Liver (tissue), 10 donors: ENCODE measurements at places on chromosomes 4 and X. TPM values are rescaled to one million over a fixed set of nuclear protein-coding genes. Genes with fewer than 3 reads are reported as not detected.

- H3K4me3 ChIP-seq: no peak overlapping the region
- no peaks in the 10 kb centered on the region for H3K4me1 ChIP-seq
- DNase-seq: no peak
- H3K36me3 ChIP-seq: no peaks in the 10 kb centered on the region
- H3K27me3 ChIP-seq: no peaks in the 10 kb centered on the region
- no peak overlapping the region for H3K27ac ChIP-seq
Observed at GRCh38 chr4:26594778-26595177, 10.9 kb downstream of the TBC1D19 start.

DNA sequence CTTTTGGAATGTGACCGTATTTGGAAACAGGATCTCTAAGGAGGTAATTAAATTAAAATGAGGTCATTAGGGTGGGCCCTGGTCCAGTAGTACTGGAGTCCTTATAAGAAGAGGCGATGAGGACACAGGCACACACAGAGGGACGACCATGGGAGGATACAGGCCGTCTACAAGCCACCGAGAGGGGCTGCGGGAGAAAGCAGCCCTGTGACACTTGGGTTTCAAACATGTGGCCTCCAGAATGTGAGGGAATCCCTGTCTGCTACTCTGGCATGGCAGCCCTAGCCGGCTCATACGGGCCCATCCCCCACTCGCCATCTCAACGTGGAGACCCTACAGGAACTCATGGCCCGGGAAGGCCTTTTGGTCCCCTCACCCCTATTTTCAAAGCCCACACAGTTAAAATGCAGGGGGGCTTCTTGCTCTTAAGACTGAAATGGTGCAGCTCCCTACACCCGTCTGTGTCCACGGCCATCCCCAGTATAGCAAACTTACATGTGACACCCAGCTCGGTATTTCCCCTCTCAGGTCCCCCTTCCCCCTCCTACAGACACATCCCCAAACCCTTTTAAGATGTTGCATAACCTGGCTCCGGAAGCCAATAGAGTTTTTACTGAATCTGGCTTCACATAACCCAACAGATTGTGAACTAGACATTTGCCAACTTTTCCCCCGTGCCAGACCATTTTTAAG, 124.1 kb upstream of the TBL1X start:
- no peaks in the 10 kb centered on the region for H3K36me3 ChIP-seq
- H3K4me1 ChIP-seq: no peaks in the 10 kb centered on the region
- no peaks in the 10 kb centered on the region for H3K27me3 ChIP-seq
- peak overlapping the region; percentile 80 for H3K27ac ChIP-seq
- H3K4me3 ChIP-seq: no peak overlapping the region

DNA sequence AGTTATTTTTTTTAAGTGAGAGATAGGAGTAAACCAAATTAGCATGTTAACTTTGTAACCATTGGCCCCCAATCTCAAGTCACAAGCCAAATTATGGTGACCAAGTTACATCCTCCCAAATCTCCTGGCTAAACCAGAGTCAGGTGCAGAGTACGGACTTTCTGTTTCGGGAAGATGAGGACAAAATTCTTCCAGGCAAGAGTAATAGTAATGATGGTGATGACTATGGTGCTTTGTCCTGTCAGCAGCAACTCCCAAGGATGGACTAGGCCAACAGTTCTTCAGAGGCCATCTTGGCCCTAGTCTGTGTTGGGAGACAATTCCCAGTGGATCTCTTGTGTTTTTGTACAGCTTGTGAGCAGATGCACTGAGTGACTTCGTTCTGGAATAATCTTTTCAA, 148.8 kb downstream of the GPC3 start:
- H3K27ac ChIP-seq: no peak overlapping the region
- no peak overlapping the region for H3K4me3 ChIP-seq
- H3K36me3 ChIP-seq: no peaks in the 10 kb centered on the region
- H3K27me3 ChIP-seq: no peaks in the 10 kb centered on the region
- no peak for DNase-seq

- H3K27ac ChIP-seq: no peak overlapping the region
- no peaks in the 10 kb centered on the region for H3K27me3 ChIP-seq
- DNase-seq: no peak
- H3K4me3 ChIP-seq: no peak overlapping the region
- no peaks in the 10 kb centered on the region for H3K4me1 ChIP-seq
- H3K36me3 ChIP-seq: no peaks in the 10 kb centered on the region
Observed at GRCh38 chr4:73815145-73815544, 21.3 kb upstream of the CXCL6 start.

GRCh38 chrX:134735015-134735414, 76.7 kb upstream of the PLAC1 start:
- no peaks in the 10 kb centered on the region for H3K36me3 ChIP-seq
- H3K27me3 ChIP-seq: no peaks in the 10 kb centered on the region
- no peak overlapping the region for H3K27ac ChIP-seq
- no peaks in the 10 kb centered on the region for H3K4me1 ChIP-seq
- no peak for DNase-seq
- no peak overlapping the region for H3K4me3 ChIP-seq

- DNase-seq: no peak
- H3K27ac ChIP-seq: no peak overlapping the region
- no peak overlapping the region for H3K4me3 ChIP-seq
- no peaks in the 10 kb centered on the region for H3K27me3 ChIP-seq
- no peaks in the 10 kb centered on the region for H3K4me1 ChIP-seq
Observed at GRCh38 chr4:60223208-60223923, 976.8 kb upstream of the ADGRL3 start.

DNA sequence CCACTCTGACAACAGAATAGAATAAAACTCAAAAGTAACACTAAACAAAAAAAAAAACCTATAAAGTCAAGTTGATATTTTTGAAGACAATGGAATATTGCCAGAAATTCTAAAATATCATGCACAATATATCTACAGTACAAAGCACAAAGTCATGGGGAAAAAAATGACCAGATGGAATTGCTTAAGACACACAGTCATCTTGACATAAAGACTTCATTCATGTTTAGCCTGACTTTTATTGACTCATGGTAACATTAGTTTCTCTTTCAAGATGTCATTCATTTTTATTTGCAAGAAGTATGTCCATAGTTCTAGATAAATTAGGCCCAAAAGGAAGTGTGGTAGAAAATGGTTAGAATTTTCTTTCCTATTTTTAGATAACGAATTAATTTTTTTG, 259.1 kb downstream of the CAMK2D start:
- no peak overlapping the region for H3K27ac ChIP-seq
- no peaks in the 10 kb centered on the region for H3K27me3 ChIP-seq
- no peak overlapping the region for H3K4me3 ChIP-seq

GRCh38 chr4:10947898-10948297, 263.3 kb upstream of the CLNK start:
- no peak overlapping the region for H3K4me3 ChIP-seq
- H3K36me3 ChIP-seq: no peaks in the 10 kb centered on the region
- H3K27me3 ChIP-seq: peaks cover 6% of the 10 kb centered on the region
- DNase-seq: no peak

DNA sequence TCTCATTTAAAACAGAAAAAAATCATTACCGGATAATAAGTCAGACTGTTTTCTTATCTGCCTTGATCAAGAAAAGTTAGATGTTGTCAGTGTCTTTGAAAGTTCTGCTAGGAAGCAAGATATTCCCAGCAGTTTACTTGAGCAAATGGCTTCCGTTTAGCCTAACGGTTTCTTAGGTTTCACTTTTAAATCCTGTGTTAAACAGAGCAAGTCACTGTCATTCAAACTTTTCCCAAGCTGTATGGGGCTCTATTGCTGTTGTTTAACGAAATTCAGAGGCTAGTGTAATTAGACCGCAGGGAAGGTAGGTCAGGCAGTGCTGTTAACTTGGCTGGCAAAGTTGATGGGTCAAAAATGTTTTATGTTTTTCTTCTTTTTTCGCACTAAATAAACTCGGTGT, 80.3 kb upstream of the NEIL3 start:
- no peaks in the 10 kb centered on the region for H3K4me1 ChIP-seq
- H3K36me3 ChIP-seq: no peaks in the 10 kb centered on the region
- DNase-seq: no peak

GRCh38 chr4:86685401-86685800, 91.3 kb downstream of the PTPN13 start:
- H3K4me1 ChIP-seq: no peaks in the 10 kb centered on the region
- H3K36me3 ChIP-seq: no peaks in the 10 kb centered on the region
- no peak overlapping the region for H3K4me3 ChIP-seq
- H3K27ac ChIP-seq: no peak overlapping the region

DNA sequence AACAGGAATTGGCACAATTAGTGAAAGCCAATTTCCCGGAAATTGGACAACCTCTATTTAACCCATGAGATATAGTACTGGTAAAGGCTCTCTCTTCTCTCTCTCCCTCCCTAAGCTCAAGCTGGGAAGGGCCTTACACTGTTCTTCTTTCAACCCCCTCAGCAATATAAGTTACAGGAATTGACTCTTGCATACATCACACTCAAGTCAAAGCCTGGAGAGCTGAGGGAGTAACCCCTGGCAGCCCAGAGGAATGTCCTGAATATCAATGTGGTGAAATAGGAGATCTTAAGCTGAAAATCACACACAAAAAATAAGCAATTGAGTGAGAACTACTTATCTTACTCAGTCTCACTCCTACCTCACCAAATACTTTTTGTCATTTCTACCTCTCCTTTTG, 186.9 kb upstream of the SPOCK3 start:
- no peak overlapping the region for H3K27ac ChIP-seq
- DNase-seq: no peak
- no peaks in the 10 kb centered on the region for H3K27me3 ChIP-seq
- no peaks in the 10 kb centered on the region for H3K36me3 ChIP-seq
- no peaks in the 10 kb centered on the region for H3K4me1 ChIP-seq

DNA sequence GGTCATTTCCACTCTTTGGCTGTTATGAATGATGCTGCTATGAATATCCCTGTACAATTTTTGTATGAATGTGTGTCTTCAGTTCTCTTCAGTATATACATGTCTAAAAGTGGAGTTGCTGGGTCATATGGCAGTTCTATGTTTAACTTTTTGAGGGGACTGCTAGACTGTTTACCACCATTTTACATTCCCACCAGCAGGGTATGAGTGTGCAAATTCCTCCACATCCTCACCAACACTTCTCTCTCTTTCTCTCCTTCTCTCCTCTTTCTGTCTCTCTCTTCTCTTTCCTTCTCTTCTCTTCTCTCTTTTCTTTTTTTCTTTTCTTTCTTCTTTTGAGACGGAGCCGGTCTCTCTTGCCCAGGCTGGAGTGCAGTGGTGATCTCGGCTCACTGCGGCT, 7.8 kb downstream of the WWC2 start:
- H3K27ac ChIP-seq: no peak overlapping the region
- no peak overlapping the region for H3K4me3 ChIP-seq
- H3K4me1 ChIP-seq: peaks cover 42% of the 10 kb centered on the region
- DNase-seq: no peak
- no peaks in the 10 kb centered on the region for H3K27me3 ChIP-seq
- H3K36me3 ChIP-seq: no peaks in the 10 kb centered on the region

- H3K27ac ChIP-seq: no peak overlapping the region
- peak; percentile 32 for DNase-seq
- peak overlapping the region; percentile 2 for H3K4me3 ChIP-seq
- H3K36me3 ChIP-seq: no peaks in the 10 kb centered on the region
- H3K27me3 ChIP-seq: no peaks in the 10 kb centered on the region
- peaks cover 30% of the 10 kb centered on the region for H3K4me1 ChIP-seq
Observed at GRCh38 chrX:68832101-68832416, 3.2 kb downstream of the EFNB1 start.

GRCh38 chrX:17674601-17675000, 62.7 kb upstream of the SCML1 start:
- no peaks in the 10 kb centered on the region for H3K36me3 ChIP-seq
- H3K27me3 ChIP-seq: no peaks in the 10 kb centered on the region
- H3K27ac ChIP-seq: no peak overlapping the region
- H3K4me1 ChIP-seq: no peaks in the 10 kb centered on the region
- H3K4me3 ChIP-seq: no peak overlapping the region

- no peak overlapping the region for H3K27ac ChIP-seq
- H3K36me3 ChIP-seq: no peaks in the 10 kb centered on the region
- peak; percentile 70 for DNase-seq
- H3K4me1 ChIP-seq: no peaks in the 10 kb centered on the region
Observed at GRCh38 chr4:38759113-38759789, 23.5 kb downstream of the TLR10 start.

- no peaks in the 10 kb centered on the region for H3K36me3 ChIP-seq
- DNase-seq: no peak
- H3K4me1 ChIP-seq: no peaks in the 10 kb centered on the region
- H3K4me3 ChIP-seq: no peak overlapping the region
- H3K27me3 ChIP-seq: no peaks in the 10 kb centered on the region
Observed at GRCh38 chr4:120207021-120207420, 140.4 kb upstream of the MAD2L1 start.

CXCL3 gene
- total RNA-seq: 0.75 TPM

GCNA gene
- 3.7 TPM for total RNA-seq

P2RY4 gene
- total RNA-seq: 0.28 TPM

BEX3 gene
- total RNA-seq: 55.4 TPM

TMEM128 gene
- 11.3 TPM for total RNA-seq

PRKX gene
- 2.6 TPM for total RNA-seq
